ENCODE measurements at places on chromosomes 2 and 18. TPM values are rescaled to one million over a fixed set of nuclear protein-coding genes. Genes with fewer than 3 reads are reported as not detected.

DNA sequence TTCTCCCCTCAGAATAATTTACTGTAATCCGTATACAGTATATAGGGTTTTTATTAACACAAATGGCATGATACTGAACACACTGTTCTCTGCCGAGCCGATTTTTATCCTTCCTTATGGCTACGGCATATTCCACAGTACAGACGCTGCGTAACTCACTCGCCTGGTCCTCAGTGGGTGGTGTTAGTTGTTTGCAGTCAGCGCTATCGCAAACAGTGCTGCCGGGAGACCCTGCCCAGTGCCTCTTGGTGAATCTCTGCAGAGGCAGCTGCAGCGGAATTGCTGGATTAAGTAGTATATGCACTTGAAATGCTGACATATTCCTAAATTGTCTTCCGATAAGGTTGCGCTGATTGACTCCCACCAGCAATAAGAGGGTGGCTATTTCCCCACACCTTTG, 73.9 kb downstream of the MARCO start:
- DNase-seq = no peak

DNA sequence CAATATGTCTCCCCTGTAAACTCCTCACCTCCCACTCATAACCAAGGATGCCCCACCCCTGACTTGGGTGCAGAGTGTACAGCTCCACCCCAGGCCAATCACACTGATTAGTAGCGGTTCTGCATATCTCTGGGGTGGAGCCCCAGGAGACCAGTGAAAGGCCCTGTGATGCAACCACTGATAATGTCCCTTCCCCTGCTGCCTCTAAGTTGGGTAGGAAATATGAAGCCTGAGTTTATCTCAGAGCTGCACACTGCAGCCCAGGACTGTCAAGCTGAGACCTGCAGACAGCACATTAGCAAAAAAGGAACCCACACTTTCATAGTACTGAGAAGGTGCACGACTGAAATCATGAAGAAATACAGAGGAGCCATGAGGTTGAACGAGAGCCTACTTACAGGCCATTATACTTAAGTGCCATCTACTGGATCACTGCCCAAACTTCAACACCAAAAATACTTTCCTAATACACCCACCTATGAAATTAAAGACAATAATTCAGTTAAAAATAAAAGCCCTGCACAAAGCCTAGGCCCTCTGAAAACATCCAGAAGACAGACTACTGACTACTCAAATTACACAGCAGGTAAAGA, 455.4 kb upstream of the LRRTM4 start:
- DNase-seq = no peak

DNA sequence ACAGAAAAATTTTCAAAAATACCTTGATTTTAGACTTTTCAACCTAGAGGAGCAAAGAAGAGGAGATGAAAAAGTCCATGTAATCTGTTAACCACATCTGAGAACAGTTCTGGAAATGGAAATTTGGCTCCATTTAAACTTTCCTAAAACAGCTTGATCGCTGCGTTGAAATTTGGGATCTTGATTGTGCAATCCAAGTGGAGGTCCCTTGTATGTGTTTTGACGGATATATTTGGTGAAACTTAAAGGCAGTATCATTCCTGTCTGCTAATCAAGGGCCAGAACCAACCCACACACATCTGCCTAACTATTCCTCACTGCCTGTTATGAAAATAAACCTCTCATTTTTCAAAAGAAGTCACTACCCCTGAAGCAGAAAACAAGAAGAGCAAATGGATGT, 46.6 kb downstream of the SPATS2L start:
- no peak for DNase-seq

GRCh38 chr2:129479892-129480291, 499.6 kb upstream of the RAB6C start:
- DNase-seq = no peak

GRCh38 chr2:70684846-70685622, 83.0 kb downstream of the ADD2 start:
- no peak for DNase-seq

The TMEM163 gene
- 6.4 TPM for total RNA-seq

- DNase-seq = no peak
These were observed 64.1 kb upstream of the RAPGEF4 start for GRCh38 chr2:172671501-172671900.

DNA sequence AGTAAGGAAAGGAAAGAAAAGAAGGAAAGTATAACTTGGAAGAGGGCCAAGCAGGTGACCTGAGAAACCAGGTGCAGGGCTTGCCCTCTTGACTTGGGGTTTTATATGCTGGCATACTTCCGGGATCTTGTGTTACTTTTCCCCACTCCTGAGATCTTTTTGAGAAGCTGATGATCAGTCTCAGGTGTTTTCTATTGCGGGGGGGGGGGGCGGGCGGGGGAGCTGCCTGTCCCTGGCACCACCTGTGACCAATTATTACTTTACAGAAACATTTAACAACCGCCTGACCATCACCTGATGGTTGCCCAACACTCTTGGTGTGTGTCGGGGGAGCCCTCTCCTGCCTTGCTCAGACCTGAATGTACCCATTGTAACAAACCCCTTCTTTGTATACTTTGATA, 6.9 kb upstream of the CASP10 start:
- no peak for DNase-seq

- no peak for DNase-seq
These were observed 19.5 kb downstream of the UNC80 start for GRCh38 chr2:209791151-209791550.

DNA sequence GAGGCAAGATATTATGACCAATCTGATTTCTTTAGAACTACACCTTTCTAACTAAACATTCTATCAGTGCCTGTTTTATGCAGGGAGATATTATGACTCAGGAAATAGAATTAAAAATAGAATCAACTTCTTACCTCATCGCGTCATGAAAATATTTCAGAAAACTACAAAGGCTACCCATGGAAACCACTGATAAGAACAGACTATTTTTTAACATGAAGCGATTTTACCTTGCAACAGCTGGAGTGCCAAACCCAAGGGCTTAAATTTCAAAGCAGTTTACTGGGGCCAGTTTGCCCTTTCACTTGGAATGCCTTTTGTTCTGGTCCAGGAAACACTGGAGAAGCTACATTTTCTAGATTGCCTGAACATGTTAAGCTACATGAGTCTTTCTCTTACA, 304.8 kb upstream of the CCDC68 start:
- DNase-seq = no peak

DNA sequence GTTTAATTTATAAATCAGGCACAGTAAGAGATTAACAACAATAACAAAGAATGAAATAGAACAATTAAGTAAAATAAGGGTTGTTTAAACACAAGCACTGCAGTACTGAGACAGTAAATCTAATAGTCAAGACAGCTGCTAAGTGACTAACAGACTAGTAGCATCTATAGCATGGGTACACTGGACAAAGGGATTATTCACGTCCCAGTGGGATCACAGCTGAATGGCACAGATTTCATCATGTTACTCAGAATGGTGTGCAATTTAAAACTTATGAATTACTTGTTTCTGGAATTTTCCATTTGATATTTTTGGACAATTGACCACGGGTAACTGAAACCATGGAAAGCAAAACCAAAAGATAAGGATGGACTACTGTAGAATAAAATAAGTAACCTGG, 161.9 kb upstream of the DAPL1 start:
- no peak for DNase-seq

The LTBP1 gene
- 81.0 TPM for total RNA-seq

DNA sequence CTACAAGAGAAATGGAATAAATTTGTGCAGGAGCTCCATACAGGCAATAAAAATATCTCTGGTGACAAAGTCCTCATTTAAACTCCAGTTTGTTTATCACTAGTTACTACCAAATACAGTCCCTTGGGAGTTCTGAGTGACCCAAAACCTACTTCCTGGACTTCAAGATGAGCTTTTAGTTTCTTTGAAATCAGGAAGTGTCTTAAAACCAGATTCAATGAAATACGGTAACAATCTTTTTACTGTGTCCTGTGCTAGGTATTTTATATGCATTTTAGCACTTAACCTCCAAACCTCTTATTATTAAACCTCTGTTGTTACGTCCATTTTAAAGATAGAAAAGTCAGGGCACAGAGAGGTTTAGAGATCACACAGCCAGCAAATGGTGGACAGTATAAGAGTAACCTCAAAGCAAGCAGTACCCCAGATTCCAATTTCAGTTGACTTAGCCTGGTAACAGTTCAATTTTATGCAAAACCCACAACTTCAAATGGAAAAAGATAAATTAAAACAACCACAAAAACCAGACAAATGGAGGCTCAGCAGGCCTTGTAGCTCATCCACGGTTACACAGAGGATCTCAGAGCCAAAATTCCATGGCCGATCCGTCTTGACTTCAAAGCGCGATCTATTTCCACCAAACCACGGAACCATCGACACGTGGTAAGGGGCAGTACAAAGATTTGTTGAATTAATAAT, 1.3 kb upstream of the KCMF1 start:
- no peak for DNase-seq

DNA sequence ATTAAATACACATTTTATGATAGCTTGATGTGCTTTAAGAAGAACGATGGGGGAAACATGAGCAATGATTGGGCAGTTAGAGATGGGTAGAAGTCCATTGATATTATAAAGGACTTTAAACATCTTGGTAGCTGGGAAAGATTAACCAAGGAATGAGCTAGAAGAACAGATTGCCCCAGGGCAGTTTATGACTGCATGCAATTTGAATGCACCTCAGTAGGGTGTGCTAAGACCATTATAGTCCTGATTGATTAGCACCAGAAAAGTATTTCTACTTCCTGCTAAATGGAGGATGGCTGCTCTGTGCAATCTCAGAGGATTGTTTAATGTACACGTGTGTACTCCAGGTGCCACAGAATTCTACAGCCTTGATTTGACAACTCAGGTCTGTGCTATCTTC, 641.9 kb downstream of the CNTNAP5 start:
- DNase-seq = no peak

The IL1B gene
- 2.6 TPM for total RNA-seq

The SULT1C4 gene
- total RNA-seq = 3.5 TPM

DNA sequence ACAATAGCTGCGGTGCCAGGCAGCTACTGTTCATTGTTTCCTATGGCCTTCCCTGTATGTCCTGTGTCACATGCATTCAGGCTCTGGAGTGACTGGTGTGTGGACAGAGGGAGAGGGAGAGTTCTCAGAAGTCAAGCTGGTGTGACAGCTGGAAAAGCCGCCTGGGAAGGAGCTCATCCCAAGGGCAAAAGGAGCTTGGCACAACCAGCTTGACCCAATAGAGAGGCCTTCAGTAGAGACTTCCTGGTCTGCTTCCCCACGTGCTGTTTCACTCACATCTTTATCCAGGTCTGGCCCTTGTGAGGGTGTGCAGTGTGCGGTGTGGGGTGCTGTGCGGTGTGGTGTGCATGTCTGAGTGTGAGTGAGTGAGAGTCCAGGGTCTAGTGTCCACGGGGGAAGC, 11.1 kb upstream of the NT5DC4 start:
- no peak for DNase-seq

DNA sequence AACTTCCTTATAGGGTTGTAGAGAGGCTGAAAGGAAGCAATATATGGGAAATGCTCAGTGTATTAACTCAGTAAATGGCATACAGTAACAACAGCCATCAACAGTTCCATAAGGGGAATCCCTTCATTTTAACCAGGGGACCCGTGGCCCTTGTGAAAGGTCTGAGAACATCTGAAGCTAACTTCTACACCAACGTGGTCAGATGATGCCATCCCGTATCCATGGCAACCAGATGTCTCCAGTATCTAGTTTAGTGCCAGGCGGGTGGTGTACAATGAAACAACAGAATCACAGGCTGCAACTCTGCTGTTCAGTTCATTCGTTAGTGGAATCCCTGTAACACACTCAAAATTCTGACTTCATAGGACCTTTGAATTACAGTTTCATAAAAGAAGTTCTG, 162.3 kb downstream of the TGIF1 start:
- no peak for DNase-seq

The MRPL19 gene
- total RNA-seq = 28.6 TPM

DNA sequence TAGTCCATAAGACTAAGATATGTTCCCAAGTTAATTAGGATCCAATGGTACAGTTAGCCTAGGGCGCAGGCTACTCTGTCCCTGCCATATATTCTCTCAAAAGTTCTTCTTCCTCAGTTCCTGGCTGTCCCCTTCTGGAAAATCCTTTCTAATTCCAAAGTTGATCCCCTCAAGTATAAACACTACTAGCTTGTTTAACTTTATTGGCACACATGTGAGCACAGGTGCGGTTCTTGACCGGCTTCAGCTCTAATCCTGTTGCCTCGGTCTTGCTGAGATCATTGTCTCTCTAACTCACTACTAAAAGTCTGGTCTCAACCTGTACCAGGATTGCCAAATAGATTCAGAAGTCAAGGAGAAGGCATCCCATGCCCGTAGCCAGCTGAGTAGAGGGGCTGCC, 89.0 kb downstream of the SEMA4F start:
- no peak for DNase-seq

GRCh38 chr2:68936427-68936826, 16.3 kb downstream of the GKN2 start:
- no peak for DNase-seq

GRCh38 chr2:13018490-13018889, 301.8 kb downstream of the TRIB2 start:
- no peak for DNase-seq

DNA sequence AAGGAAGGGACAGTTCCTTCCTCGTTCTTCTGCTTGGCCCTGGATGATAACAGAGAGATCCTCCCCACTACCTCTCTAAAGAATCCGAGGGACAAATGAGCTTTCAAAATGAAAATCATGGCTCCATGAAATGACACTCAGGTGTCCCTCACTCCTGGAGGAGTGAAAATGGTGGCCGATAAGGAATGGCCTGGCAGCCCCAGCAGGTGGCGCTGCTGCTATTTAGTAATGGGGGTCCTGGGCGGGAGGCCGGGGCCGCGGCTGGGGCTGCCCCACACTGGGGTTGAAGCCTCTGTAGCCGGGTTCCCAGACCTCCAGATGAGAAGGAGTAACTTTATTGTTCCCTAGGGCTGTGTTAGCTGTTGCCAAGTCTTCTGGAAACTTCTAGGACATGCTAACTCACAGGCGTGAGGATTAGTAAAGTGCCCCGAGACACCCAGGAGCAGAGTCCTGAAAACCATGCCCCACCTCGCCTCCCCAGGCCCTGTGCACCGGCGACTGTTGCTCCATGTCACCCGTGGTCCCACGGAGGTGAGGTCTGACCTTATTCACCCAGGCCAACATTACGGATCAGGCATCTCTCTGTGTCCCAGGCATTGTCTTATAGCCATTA, 138.0 kb downstream of the CTIF start:
- peak; percentile 72 for DNase-seq

DNA sequence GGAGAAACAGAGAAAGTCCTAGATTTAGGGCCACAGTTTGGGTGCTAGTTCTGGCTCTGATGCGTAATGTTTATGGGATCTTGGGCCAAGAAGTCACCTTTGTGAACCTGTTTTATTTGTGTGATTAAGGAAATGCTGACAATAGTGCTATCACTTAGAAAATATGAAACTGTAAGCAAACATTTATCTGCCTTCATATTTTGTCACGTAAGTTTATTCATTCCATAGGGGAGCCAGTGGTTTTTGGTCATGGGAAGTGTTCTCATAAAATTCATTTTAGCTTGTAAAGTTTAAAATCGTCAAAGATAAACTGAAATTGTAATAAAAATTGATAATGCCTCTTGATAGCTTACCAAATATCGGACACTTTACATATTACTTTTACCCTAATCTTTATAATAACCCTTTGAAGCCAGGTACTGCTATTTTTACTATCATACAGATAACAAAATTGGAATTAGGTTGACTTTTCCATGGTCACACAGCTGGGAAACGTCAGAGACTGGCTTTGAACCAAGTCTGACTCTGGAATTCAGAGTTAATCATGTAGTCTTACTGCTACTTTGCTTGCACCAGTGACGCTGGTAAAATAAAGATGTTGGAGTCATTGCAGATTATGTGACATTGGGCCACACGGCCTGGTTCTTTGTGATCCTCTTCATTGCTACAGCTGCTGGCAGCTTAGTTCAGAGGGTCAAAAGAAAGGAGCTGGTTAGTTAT, 99.7 kb downstream of the ICA1L start:
- no peak for DNase-seq

Data from omental fat pad (tissue), 4 donors.